ENCODE measurements at places on chromosomes 7 and 10.

DNA sequence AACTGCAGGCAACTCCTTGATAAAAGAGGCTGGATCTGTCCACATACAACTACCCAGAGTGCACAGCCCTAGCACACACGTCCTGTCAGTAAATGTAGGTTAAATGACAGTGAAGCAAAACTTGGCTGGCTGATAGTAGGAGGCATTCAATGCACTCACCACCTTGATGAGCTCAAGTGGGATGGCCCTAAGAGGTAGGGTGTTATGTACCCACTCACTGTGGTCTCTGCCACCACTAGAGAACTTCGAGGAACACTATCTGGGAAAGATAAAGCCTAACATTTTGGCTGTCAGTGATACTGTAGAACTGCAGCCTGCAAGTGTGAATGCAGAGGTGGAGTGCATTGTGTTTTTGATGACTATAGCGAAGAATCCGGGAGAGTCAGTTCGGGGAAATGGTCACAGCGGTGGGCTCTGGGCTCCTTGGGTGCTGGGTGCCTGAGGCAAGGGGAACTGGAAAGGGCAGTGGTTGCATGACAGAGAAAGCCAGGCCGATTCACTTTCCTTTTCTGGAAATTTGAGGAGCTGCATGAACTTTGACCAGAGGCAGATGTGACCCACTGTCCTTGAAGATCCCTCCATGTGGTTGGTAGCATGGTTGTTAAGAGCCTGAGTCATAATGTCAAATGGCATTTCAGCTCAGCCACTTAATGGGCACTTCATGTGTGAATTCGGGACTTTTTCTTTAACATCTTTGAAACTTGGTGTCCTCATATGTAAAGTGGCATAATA, 93.1 kb upstream of the ZPBP start:
- H3K4me3 ChIP-seq = no peak overlapping the region
- H3K4me1 ChIP-seq = no peaks in the 10 kb centered on the region
- ATAC-seq = no peak
- no peaks in the 10 kb centered on the region for H3K36me3 ChIP-seq
- H3K27ac ChIP-seq = no peak overlapping the region

DNA sequence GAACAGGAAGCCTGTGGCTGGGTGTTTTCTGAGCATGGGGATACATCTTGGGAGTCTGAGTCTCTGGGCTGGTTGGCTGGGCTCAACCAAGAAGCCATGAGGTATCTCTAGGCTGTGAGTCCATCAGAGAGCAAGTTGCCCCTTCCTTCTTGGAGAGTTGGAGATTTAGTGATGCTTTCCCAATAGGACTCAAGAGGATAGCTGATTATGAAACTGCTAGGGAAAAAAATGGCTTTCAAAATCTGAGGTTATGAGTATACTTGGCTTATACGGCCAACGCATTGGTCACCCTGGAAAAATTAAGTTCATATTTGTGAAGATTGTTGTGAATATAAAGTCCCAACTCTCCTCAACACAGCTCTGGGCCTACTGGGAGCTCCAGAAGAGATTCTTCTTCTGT, 162.7 kb upstream of the KMT2E start:
- H3K27me3 ChIP-seq = peaks cover 13% of the 10 kb centered on the region
- H3K4me1 ChIP-seq = no peaks in the 10 kb centered on the region
- no peak overlapping the region for H3K4me3 ChIP-seq
- H3K36me3 ChIP-seq = no peaks in the 10 kb centered on the region
- no peak overlapping the region for H3K27ac ChIP-seq

- H3K27me3 ChIP-seq = no peaks in the 10 kb centered on the region
- peaks cover 10% of the 10 kb centered on the region for H3K4me1 ChIP-seq
- no peak overlapping the region for H3K4me3 ChIP-seq
- H3K27ac ChIP-seq = no peak overlapping the region
- no peak for ATAC-seq
- H3K36me3 ChIP-seq = peaks cover 28% of the 10 kb centered on the region
Observed at GRCh38 chr7:150401424-150401790, 22.3 kb downstream of the ZNF775 start.

DNA sequence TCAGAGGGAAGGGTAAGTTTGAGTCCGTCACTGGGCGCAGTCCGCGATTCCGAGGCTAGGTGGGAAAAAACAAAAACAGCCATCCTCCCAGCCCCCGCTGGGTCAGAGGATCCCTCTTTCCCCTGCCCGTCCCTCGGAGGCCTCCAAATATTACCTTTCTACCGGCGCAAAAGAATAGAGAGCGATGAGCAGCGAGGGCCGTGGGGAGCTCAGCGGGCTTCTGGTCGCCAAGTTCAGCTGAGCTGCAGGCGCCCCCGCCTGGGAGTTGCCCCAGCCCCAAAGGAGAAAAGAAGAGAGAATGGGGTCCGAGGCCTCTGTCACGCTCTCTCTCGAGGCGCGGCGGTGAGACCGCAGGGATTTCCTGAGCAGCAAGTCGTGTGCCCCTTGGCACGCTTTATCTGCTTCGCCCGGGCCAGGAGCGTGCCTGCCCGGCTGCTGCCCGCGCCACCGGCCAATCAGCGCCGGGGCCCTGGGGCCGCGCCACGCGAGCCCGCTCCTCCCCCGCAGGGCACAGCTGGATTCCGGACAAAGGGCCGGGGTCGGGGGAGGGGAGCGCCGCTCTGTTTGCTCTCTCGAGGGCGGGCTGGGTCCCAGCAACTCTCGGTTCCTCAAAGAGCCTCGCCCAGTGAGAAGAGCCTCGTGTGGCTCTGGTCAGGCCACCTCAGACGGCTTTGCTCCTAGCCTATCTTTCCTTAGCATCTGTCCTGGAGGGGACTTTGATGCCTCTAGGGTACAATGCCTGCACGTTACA, at the start of gene NEUROG3:
Gene NEUROG3, minus strand, starts transcription at position 367 of the 751 bp plus-strand sequence. CDS start 379 bp downstream, outside the sequence.
- peak within 1 kb of the TSS; percentile 34 for H3K4me3 ChIP-seq
- no peaks in the 10 kb centered on the region for H3K36me3 ChIP-seq
- H3K27me3 ChIP-seq = peaks cover 100% of the 10 kb centered on the region
- peak; percentile 29 for ATAC-seq
- H3K4me1 ChIP-seq = peaks cover 34% of the 10 kb centered on the region

GRCh38 chr10:20948686-20949327, 51.7 kb upstream of the NEBL start:
- no peak overlapping the region for H3K4me3 ChIP-seq
- ATAC-seq = no peak
- no peaks in the 10 kb centered on the region for H3K36me3 ChIP-seq
- H3K4me1 ChIP-seq = no peaks in the 10 kb centered on the region

GRCh38 chr10:130440971-130441370, 304.8 kb downstream of the GLRX3 start:
- H3K4me3 ChIP-seq = no peak overlapping the region
- no peak for ATAC-seq
- H3K27me3 ChIP-seq = peaks cover 11% of the 10 kb centered on the region
- no peak overlapping the region for H3K27ac ChIP-seq
- H3K4me1 ChIP-seq = no peaks in the 10 kb centered on the region

GRCh38 chr10:8146650-8147049, 92.2 kb downstream of the GATA3 start:
- ATAC-seq = no peak
- H3K27me3 ChIP-seq = peaks cover 26% of the 10 kb centered on the region
- H3K4me3 ChIP-seq = no peak overlapping the region
- H3K4me1 ChIP-seq = no peaks in the 10 kb centered on the region
- no peak overlapping the region for H3K27ac ChIP-seq

GRCh38 chr10:125548356-125548755, 134.6 kb downstream of the TEX36 start:
- no peak overlapping the region for H3K27ac ChIP-seq
- no peak for ATAC-seq

DNA sequence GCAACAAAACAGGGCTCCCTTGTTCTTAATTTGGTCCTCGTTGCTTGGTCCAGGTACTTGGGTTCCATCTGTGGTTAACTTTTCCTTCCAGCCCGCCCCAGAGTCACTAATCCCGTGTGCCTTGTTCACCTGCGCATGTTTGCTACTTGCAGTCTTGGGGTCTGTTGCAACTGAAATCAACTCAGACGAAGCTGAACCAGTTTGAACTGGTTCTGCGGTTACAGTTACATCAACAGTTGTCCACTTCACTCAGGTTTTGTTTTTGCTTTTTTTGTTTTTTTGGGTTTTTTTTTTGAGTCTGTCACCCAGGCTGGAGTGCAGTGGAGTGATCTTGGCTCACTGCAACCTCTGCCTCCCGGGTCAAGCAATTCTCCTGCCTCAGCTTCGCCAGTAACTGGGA, 34.7 kb downstream of the TRRAP start:
- H3K4me1 ChIP-seq = no peaks in the 10 kb centered on the region
- H3K4me3 ChIP-seq = no peak overlapping the region
- ATAC-seq = no peak
- H3K27ac ChIP-seq = no peak overlapping the region
- no peaks in the 10 kb centered on the region for H3K27me3 ChIP-seq

DNA sequence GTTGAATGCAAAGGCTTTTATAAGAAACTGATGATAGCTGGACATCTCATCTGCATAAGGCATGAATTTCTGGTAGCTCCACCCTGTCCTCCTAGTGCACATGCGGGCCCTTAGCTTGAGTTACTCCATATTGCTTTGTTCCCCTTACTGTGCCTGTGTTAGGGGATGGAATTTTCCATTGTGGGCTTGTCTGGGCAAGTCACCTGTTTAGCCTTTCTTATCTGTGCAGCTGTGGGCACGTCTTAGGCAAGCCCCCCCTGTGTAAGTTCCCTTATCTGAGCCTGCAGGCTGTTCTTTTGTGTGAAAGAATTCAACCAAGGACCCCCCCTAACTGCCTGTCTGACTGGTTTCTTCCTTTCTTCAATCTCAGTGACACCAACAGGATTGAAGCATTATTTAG, 14.5 kb upstream of the CROT start:
- no peak overlapping the region for H3K4me3 ChIP-seq
- no peak for ATAC-seq
- no peaks in the 10 kb centered on the region for H3K36me3 ChIP-seq
- no peak overlapping the region for H3K27ac ChIP-seq

GRCh38 chr10:78657163-78657861, 411.5 kb upstream of the ZMIZ1 start:
- H3K27me3 ChIP-seq = no peaks in the 10 kb centered on the region
- no peaks in the 10 kb centered on the region for H3K4me1 ChIP-seq
- peak; percentile 81 for ATAC-seq
- H3K27ac ChIP-seq = peak overlapping the region; percentile 22

- H3K36me3 ChIP-seq = no peaks in the 10 kb centered on the region
- no peak overlapping the region for H3K4me3 ChIP-seq
- no peaks in the 10 kb centered on the region for H3K27me3 ChIP-seq
- H3K27ac ChIP-seq = no peak overlapping the region
Observed at GRCh38 chr10:13327534-13327933, 20.6 kb downstream of the SEPHS1 start.

DNA sequence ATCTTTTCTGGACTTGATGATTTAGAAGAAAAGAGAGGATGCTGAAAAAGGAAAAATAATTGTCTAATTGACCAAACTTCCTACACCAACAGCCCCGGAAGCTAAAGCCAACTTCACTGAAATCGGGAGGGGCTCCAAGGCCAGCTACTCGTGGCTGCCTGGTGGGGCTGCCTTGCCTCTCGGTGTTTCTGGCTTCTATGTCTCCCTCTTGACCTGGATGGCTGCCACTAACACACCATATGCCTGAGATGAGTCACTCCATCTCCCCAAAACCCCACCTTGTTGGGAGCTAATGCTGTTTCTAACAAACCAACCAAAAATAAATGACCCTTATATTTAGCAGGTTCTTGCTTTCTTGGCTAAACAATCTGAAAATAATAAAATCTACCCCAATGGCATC, 87.6 kb upstream of the AFAP1L2 start:
- ATAC-seq = no peak
- H3K4me3 ChIP-seq = no peak overlapping the region
- no peaks in the 10 kb centered on the region for H3K36me3 ChIP-seq
- H3K27me3 ChIP-seq = no peaks in the 10 kb centered on the region
- H3K4me1 ChIP-seq = peaks cover 6% of the 10 kb centered on the region

DNA sequence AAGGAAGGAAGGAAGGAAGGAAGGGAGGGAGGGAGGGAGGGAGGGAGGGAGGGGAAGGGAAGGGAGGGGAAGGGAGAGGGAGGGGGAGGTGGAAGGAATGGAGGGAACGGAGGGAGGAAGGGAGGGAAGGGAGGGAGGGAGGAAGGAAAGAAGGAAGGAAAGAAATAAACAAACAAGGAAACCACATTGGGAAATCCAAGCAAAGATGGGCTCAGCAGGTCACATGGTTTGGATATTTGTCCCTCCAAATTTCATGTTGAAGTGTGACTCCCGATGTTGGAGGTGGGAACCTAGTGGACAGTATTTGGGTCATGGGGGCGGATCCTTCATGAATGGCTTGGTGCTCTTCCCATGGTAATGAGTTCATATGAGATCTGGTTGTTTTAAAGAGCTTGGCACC, 454.6 kb upstream of the C7orf33 start:
- no peak overlapping the region for H3K27ac ChIP-seq
- H3K4me3 ChIP-seq = no peak overlapping the region
- no peak for ATAC-seq
- H3K27me3 ChIP-seq = no peaks in the 10 kb centered on the region

- no peak overlapping the region for H3K27ac ChIP-seq
- ATAC-seq = no peak
- no peaks in the 10 kb centered on the region for H3K27me3 ChIP-seq
- H3K36me3 ChIP-seq = no peaks in the 10 kb centered on the region
- peaks cover 6% of the 10 kb centered on the region for H3K4me1 ChIP-seq
Observed at GRCh38 chr7:30710669-30711068, 28.4 kb upstream of the CRHR2 start.

DNA sequence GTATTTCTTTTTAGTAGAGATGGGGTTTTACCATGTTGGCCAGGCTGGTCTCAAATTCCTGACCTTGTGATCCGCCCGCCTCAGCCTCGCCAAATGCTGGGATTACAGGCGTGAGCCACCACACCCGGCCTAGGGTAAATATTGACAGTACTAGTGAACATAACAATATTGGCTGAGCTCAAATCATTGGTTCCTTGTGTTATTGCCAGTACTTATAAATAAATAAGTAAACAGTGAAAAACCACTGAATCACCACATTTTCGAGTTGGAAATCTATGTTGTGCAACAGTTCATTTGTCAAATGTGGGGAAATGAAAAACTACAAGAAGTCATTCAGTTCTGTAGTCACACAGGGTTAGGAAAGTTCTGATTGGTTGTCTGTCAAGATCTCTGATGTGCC, 15.8 kb downstream of the RPP30 start:
- H3K27ac ChIP-seq = no peak overlapping the region
- H3K4me3 ChIP-seq = no peak overlapping the region
- H3K27me3 ChIP-seq = no peaks in the 10 kb centered on the region
- peaks cover 5% of the 10 kb centered on the region for H3K36me3 ChIP-seq
- peaks cover 5% of the 10 kb centered on the region for H3K4me1 ChIP-seq

Measured in gastroesophageal sphincter (tissue), 4 donors.